SHP77 (cell line): ENCODE measurements at places on chromosomes 11 and 22.
A peak's percentile ranks its signal among the peaks of the same experiment; 100 is the strongest.

- no peak for DNase-seq
Measured at GRCh38 chr11:20068691-20069090, 91.6 kb downstream of the DBX1 start.

- no peak for DNase-seq
Measured at GRCh38 chr11:47478651-47479329, 29.9 kb upstream of the RAPSN start.

DNA sequence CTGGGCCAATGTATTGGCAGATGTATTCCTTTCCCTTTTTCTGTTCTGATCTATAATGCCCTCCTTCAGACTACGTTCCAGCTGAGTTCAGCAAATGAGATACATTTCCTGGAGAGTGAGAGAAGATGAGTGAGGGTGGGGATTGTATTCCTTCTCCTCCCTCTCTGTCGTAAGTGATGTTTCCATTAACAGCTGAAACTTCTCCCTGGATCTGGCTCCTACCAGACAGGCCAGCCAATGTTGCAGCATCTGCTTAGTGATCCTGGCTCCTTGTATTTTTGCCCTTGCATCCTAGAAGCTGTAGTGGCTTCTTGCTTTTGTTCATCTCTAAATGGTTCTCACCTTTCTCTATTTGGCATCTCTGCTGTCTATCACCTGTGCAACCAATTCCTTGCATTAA, 48.2 kb upstream of the MTMR2 start:
- no peak for DNase-seq

- DNase-seq = no peak
Measured at GRCh38 chr11:72191961-72192381, at the start of gene FOLR1. Gene FOLR1 (plus strand): TSS chr11:72192140. CDS start chr11:72192174, 34 bp downstream.

GRCh38 chr11:7527029-7527428, 13.2 kb downstream of the PPFIBP2 start:
- no peak for DNase-seq

DNA sequence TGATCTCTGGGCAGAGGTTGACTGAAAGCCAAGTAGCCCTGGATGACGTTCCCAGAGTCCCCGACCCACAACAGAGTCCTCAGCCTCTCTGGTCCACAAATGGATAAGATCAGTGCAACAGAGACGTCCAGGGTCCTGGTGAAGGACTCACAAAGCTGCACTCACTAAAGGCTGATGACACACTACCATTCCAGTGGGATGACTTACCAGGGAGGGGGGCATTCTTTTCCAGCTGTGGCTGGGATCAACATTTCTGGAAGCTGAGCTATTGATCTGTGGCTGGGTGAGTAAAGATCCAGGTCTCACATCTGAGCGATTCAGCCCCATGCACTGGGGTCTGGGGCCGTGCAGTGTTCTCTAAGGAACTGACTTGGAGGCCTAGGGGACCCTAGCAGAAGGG, 296.2 kb downstream of the NTM start:
- no peak for DNase-seq

DNA sequence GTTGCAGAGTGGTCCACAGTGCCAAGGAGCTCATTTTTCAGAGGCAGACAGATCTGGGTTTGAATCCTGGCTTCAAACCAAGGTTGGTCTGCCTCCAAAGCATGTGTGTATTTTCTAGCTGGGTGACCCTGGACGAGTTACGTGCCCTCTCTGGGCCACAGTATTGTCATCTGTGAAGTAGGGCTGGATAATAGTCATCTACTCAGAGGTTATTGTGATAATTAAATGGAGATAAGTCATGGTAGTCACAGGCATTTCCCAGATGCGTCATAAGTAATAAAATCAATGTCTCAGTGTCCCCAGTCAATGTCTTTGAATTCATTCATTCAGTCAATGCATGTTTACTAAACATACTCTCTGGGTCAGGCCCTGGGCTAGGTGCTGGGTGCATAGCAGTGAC, 8.6 kb downstream of the OMP start:
- no peak for DNase-seq

DNA sequence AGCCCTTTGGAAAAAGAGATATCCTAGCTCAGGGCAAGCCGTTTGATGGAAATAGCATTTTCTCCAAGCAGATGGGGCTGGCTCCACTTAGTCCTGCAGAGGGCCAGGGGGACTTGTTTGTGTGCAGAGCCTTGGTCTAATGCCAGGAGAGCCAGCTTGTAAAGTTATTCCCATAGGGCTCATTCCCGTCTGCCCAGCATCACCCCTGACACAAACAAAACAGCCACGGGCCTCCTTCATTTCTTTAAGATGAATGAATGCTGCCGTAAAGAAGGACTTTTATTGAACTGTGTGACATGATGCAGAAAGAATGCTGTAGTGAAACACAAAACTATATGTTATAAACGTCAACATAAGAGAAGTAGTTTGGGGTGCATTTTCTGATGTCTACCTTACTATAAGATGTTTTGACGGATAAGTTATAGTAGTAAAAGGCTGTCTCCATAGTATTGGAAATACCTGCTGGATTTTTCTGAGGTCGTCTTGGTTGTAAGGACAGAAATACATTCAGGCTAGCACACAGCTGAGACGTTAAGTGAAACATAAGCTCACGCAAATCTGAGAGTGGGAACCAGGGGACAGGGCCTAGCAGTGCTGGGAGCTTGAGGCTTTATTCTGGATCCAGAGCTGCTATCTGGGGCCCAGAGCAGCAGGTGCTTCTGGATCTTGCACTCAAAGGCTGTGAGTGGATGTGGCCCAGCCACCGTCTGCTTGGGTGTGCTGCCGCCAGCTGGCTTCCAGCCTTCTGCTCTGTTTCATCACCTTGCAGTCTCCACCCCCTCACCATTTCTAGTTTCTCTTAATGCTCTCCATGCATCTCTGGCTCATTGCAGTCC, 53.3 kb downstream of the NCAM1 start:
- peak; percentile 90 for DNase-seq

DNA sequence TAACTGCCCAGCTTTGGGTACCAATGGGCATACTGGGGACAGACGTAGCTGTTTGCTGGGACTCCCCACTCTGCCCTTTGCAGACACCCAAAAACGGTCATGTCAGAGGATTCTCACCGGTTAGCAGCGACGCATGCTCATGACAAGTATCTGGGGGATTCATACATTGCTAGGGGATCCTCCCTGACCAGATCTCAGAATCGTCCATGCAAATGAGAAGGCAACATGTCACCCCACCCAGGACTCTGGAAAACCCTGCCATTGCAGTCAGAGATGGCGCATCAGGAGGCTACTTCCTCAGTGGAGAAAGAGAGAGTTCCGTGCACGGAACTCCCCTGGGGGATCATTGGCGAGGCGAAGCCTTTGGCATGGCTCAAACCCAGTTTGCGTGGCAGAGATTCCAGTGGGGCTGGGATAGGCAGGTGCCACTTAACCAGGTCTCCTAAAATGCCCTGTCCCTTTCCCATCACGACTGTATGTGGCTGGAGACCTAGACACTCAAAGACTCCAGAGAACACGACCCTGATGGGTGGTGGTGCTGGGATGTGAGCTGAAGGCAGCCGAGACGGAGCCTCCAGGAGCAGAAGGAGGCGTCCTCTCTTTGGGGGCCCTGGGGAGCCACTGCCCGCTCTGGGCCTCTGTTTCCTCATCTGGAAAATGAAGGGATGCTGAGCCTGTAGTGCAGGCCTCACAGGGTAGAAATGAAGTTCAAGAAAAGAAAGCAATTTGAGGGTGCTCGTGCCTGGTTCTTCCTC, 4.9 kb downstream of the RGL4 start:
- DNase-seq = no peak

DNA sequence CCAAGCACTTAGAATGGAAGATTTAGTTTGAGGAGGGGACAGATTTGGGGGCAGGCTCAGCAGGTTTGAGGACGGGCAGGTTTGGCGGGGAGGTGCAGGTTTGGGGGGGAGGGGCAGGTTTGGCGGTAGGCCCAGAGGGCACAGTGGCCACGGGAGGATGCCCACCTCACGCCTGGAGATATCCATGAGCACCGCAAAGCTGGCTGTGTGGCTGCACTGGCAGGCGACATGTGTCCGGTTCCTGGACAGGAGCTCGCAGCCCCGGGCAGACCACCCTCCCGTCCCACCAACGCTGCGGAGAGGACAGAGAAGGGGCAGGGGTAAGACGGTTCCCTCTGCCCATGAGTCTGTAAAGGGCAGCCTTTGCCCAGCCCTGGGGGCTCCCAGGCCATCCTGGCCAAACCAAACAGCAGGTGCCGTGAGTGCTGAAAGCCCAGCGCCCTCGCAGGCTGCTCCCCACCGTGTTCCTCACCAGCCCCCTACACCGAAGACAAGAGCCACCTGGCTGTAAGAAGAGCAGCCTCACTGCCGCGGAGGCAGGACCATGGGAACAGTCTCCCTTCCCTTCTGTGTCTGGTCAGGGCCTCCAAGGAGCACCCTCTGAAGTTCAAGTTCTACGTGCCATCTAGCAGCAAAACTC, 43.0 kb downstream of the TRMU start:
- no peak for DNase-seq

- DNase-seq = peak; percentile 35
Measured at GRCh38 chr11:133064152-133064877, 468.0 kb downstream of the OPCML start.

DNA sequence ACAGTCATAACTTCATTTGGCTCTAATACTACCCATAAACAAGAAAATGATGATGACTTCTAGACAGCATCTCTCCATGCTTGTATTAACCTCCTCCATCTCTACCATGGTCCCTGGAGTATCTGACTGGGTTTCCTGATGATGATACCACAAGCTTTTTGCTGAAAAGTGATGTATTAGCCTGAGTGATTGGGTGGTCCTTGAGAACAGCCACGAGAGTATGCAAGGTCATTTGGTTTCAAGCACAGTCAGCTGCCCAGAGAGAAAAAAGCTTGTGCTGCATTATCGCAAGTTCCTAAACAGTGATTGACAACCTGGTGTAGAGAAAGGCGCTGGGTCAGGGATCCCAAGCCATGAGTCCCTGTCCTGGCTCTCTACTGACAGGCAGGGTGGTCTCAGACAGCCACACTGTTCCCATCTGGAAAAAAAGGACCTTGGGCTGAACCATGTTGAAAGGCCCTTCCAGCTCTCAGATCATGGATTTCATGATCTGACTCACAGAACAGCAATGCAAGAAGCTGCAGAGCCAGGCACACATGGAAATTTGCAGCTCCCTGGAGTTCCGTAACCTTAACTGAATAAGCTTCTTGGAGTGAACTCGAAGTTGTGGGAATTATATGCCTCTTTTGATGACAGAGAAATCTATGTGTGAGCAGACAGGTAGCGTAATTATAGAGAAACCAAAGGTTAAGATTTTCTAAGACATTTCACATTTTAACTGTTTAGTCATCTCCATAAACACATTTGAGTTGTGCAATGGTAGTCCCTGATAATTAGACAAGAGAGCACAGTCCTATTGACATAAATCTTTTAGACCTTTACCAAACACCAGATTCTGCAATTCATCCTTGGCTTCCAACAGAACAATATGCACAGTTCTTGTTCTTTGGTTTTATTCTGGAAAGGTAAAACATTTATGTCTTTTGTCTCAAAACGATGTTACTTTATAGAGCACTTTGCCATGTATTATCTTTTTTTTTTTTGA, 54.1 kb upstream of the UBASH3B start:
- no peak for DNase-seq

DNA sequence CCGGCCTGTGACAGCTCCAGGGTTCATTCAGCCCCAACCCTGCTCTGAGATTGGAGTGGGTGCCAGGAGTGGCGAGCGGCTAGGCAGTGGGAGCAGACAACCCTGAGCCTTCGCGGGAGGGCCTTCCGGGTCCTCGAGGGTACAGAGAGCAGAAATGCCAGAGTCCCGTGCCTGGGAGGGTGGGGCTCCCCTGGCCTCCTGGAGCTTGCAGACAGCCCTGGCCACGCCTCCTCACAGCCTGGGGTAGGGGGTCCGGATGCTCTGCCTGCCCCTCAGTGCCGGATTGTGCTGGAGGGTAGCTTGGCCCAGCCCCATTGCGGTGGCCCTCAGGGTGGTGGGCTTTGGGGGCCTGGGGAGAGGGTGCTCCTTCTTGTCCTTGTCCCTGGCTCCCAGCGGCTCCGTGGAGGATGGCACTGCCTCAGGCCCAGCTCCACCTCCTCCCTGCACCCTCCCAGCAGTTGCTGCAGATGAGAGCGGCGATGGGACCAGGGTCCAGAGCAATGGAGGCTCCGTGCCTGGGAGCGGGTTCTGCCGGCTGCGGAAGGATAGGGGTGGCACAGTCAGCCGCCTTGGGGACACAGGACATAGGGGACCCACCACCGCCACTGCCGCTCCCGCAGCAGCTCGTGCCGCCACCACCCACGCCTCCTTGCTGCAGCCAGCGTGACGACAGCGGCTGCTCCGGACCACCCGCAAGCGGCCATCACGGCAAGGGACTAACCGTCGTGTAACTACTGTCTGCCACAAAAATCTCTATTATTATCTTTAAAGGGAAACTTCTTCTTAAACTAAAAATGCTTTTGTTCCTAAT, 34.9 kb upstream of the OR10G7 start:
- no peak for DNase-seq

DNA sequence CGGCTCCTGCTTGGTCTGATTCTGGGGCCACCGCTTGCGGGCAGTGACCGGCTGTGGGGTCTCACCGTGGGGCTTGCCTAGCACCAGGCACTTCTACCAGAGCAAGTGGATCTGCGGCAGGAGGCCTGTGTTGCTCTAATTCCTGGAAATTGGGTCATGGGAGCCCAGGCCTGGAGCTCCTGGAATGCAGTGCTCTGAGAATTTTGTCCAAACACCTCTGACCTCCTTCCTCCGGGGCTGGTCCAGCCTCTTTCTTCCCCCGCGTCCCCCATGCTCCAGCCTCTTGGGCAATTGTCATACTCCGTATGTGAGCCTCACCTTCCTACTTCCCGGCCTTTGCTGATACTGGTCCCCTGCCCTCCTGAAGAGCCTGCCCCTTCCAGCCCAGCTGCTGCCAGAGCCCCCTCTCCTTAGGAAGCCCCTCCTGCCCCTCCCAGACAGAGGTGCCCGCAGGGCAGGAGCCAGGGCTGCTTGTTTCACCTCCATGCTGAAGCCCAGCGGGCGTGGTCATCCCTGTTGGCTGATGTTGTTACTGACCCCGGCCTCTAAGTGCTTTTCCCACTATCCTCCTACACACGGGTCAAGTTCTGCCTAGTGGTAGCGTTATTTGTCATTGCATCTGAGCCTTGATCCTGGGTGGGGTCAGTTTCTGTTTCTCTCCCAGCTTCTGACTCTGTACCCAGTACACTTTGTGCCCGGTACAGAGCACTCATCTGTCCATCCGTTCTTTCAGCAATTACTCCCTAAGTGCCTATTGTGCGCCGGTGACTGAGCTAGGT, 9.6 kb downstream of the MGAT3 start:
- no peak for DNase-seq
